ENCODE measurements at places on chromosomes 5 and 9.

- no peak for DNase-seq
These were observed 26.9 kb upstream of the ADAM19 start for GRCh38 chr5:157602505-157602904.

GRCh38 chr5:143893638-143894037 lies 81.7 kb downstream of the HMHB1 start:
- DNase-seq, result no peak

DNA sequence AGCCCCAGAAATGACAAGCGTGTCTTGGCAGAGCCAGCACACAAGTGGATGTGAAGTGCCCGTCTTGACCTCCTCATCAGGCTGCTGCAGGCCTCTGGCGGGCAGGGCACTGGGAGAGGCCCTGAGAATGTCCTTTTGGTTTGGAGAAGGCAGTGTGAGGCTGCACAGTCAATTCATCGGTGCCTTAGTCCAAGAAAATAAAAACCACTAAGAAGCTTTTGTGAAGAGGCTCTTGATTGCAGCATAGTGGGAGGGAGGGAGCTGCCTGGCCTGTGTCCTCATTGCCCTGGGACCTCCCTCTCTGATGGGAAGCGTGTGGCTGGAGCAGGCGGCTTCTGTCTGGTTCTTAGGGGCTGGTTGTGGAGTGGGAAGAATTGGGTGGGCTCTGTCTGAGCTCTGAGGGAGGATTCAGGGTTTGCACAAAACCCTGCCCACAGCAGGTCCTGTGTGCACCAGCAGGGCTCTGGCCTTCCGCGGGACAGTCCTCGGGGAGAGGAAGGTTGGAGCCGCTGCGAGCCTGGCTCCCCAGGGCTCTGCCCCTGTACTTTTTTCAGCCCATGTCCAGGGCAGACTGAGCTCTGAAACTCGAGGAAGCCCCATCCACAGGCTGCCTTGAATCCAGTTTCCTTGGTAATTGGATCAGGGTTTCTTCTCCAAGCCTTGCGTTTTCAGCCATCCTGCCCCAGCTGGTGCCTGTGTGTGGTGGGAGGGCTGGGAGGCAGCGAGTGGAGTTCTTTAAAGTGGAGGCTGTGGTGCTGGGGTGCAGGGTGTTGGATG lies 1.1 kb downstream of the HRCT1 start:
- DNase-seq, result no peak

DNA sequence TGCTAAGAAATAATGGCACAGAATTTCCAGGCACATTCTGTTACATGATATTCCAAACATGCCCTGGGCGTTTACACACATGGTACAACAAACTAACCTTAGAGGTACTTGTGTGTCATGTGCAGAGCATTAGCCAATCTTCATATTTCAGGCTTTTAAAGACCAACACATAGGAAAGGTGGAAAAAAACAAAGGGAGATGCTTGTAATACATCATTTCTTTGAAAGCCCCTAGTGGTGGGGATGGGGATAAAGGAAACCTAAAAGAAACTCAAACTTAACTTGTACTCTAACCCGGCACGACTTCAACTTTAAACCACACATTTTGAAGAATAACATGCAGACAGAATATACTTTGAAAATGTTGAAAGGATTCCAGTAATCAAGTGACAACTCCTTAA lies 133.6 kb downstream of the PTPRD start:
- no peak for DNase-seq

- DNase-seq, result no peak
These were observed 18.1 kb downstream of the GCNT4 start for GRCh38 chr5:75034137-75034739.

GRCh38 chr5:98735806-98736507 lies 37.5 kb upstream of the RGMB start:
- no peak for DNase-seq

DNA sequence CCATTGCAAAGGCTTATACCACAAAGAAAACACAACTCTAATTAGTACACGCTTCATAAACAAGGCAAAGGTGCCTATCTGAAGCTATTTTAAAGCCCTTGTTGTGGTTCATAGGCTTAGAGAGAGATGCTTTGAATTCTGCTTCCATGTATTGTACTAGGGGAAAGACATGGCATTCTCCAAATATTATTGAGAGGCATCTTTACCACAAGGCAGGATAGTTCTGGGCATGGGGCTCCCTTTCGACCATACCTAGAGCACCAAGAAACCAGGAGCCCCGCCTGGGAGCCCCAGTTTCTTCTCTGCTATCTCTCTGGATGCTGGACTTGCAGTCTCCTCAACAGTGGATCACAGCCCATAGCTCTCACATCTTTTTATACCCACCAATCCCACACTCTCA lies 93.7 kb downstream of the NFIB start:
- DNase-seq, result no peak

- DNase-seq, result no peak
These were observed 487.3 kb downstream of the CCDC171 start for GRCh38 chr9:16039988-16040761.

- DNase-seq, result peak; percentile 57
These were observed 27.9 kb upstream of the TGFBI start for GRCh38 chr5:136000932-136001331.

- no peak for DNase-seq
These were observed 86.7 kb downstream of the SLC44A1 start for GRCh38 chr9:105331160-105331559.

- no peak for DNase-seq
These were observed 190.5 kb downstream of the LURAP1L start for GRCh38 chr9:12965303-12965702.
